AG04450 (cell line): ENCODE measurements at places on chromosomes 11 and 22. TPM values are rescaled to one million over a fixed set of nuclear protein-coding genes. Genes with fewer than 3 reads are reported as not detected.

Gene FAM180B
- polyA plus RNA-seq = not detected in 2 replicates

DNA sequence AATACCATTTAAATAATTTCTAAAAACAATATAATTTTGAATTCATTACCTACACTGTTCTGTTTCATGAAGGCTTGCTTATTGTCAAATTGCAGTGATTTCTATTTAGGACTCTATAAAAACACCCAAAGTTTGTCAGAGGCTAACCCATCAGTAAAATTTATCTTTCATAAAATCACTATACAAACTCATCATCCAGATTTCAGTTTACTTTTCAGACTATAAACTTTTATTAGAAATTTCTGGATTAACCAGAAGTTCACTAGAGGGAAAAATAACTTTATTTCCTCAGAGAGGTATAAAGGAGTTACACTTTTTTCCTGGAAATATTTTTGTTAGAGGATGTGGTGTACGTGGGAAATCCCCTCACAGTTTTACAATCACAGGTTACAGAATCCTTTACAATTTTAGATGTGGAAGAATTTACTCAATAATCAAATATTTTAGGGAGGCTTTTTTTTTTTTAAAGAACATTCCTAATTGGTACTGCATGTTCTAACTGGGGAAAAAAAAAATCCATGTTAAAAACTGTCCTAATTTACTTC is 176.7 kb downstream of the SWAP70 start:
- no peak for DNase-seq

Gene DCHS1
- polyA plus RNA-seq = 8.7 and 11.2 TPM in 2 replicates

DNA sequence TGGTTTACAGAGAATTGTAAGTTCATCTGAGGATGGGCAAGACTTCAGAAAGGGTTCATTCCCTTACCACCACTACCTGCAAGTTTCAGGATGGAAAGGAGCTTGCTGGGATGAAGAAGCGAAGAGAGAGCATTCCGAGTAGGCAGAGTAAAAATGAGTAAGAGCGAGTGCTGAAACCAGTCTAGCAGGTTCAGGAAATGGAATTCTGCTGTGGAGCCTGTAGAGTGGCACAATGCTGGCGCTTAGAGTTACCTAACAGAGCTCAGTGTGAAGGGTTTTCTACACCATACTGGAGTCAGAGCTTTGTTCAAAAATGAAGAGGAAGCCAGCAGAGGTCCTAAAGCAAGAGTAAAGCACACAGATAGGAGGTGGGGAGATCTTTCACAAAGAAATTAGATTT is 179.2 kb upstream of the ZC3H12C start:
- DNase-seq = no peak

DNA sequence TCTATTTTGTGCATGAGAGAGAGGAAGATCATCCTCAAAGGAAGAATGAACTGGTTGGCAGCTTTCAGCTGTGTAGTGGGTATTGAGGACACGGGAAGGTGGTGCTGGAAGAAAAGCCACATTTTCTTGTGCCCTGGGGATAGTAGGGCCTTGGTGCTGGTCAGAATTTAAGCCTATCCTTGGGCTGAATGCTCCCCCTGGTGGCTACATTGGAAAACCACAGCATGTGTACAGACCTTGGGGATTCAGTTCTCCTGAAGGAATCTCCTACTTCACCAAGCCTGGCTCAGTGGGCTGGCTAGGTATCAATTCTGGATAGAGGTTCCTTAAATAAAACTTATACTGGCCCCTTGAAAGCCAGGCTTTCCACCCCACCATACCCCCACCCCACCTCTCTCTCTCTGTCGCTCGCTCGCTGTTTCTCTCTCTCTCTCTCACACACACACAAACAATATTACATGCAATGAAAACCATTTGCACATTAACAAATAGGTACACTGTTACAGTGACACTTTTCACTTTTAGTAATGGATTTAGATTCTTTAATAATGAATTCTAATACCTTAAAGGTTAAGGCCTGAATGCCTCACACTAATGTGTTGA is 2.8 kb upstream of the OR51M1 start:
- DNase-seq = peak; percentile 55

DNA sequence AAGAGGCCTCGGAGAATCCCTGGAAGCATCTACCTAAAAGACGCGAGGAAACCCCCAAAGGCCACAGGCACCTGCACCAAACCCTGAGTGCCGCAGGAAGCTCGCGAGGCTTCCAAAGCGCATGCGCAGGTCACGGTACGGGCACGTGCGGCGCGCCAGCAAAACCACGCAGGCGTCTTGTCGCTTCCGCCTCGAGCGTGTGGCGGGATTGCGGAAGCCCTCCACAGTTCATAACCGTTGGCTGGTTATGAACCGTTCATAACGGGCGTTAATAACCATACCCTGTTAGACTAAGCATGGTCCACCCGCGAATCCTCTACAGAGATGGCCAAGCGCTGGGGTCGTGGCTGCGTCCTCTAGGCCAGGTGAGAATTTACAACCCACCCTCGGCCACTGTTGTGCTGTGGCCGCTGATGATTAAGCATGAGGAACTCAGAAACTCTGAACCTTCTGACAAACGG is 46.4 kb downstream of the MORC2 start:
- DNase-seq = no peak

- DNase-seq = no peak
These were observed 6.0 kb downstream of the FREY1 start for GRCh38 chr11:45900916-45901617.

DNA sequence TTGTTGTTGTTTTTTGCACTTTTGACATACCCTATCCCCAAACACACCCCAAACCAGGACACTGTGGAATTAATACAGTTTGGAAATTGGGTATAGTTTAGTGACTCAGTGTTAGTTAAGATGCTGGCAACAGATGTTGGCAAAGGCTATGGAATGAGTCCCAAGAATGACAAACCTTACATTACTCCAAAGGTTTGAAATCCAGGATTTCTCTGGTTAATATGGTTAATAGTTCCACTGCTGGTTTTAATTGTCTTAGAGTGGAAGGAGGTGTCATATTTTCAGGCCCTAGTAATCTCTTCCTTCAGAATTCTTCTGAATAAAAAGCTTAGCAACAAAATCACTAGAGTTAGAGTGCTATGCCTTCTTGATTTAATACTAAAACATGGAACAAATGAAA is 775 bp downstream of the LPXN start:
- DNase-seq = no peak

- no peak for DNase-seq
These were observed 28.0 kb downstream of the TST start for GRCh38 chr22:36991206-36991605.

Gene GLYAT
- not detected in 2 replicates for polyA plus RNA-seq

DNA sequence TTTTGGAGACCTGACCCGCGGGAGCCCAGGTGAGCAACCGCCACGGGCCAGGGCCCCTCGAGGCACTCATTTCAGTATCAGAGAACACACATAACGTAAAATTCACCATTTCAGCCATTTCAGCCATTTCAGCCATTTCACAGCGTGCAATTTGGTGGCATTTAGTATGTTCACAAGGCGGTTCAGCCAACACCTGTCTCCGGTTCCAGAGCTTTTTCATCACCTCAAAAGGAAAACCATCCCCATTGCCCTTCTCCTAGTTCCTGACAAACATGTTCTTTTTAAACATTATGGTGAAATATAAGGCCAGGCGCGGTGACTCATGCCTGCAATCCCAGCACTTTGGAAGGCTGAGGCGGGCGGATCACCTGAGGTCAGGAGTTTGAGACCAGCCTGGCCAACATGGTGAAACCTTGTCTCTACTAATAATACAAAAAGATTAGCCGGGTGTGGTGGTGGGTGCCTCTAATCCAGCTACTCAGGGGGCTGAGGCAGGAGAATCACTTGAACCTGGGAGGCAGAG is 119.3 kb downstream of the KCNQ1 start:
- DNase-seq = no peak

Gene CAPN5
- polyA plus RNA-seq = 18.6 and 22.8 TPM in 2 replicates

Gene GRAP2
- not detected in 2 replicates for polyA plus RNA-seq

Gene CCDC88B
- 1.4 and 2.0 TPM in 2 replicates for polyA plus RNA-seq

DNA sequence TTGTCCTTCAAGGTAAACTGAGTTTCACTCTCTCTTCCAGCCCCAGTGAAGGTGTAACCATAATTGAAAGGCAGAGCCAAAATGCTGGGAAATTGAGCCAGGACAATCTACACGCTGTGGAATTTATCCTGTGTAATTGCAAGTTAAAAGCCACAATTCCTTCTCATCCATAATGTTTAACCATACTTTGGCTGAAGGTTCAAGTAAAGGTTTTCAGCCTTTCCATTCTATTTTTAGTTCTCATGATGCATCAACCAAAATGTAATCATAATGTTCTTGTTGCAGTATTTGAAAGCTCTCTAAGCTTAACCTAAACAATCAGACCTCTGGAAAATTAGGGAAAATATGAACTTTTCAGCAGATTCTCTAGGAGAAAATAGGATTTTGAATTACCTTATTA is 14.0 kb upstream of the ARHGAP42 start:
- DNase-seq = no peak

DNA sequence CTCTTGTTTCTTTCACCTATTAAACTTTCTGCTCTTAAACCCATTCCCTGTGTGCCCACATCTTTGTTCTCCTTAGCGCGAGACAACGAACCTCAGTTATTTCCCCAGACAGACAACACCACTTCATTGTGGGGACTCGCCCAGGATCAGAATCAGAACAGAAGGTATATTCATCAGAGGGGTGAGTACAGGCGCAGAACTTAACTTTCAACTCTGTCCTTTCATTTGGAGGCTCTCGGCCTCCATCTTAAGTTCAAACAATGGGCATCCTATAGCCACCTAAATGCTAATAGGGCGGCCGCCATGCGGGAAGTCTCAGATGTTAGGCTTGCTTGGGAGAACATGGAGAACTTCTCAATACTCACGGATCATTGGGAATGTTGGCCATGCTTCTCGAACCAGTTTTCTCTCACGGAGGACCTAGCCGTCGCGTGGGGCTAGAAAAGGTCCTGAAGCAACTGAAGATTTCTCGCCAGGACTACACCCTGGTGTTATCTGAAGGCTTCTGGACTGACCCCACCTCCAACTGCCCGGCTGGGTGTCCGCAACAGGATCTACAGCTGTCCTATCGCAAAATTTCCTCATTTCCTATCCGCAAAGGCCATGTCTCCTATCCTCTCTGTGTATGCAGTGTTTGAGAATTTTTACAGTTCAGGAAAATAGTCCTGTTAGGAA is 13.4 kb upstream of the HYLS1 start:
- DNase-seq = no peak
